ENCODE measurements at places on chromosomes 1 and 21.

- DNase-seq: no peak
These were observed 14.9 kb upstream of the CD101 start for GRCh38 chr1:116986421-116987255.

- no peak for DNase-seq
These were observed 154.0 kb downstream of the TGFB2 start for GRCh38 chr1:218499011-218499691.

DNA sequence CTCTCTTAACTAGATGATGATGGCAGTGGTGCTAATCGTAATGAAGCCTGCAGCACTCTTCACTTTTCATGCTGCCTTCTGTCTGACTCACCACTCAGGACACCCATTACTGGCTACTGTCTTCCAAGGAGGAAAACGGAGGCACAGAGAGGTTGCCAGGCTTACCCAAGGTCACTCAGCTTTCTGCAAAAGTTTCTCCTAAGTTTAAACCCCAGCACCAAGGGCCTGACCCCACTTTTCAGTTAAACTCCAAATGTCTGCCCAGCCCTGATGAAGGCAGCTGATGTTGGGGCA is 78.1 kb upstream of the RUNX3 start:
- DNase-seq: no peak

- DNase-seq: no peak
These were observed 195.2 kb upstream of the HMGB4 start for GRCh38 chr1:33668695-33669094.

DNA sequence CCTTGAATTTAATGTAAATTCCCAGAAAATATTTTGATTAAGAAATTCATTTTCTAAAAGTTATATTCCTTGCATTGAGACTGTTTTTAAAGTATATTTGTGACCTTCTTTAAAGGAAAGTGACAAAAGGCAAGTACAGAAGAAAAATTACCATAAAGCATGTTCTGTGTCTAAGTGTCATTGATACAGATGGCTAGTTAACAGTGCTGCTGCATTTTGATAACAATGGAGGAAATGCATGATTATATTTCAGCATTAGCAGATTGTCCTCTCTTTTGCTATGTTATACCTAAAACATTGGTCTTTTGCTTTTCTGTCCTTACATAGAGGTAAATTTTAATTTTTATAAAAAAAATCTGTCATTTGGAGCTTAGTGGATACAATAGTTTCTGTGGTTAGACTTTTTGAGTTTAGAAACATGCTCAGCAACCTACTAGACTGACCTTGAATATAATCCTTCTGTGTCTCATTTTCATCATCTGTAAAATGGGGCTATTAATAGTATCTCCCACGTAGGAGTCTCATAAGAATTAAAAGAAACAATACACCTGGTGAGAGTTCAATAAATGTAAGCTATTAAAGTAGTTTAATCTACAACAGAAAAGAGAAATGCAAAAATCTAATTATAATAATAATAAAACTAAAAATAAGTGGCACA is 51.1 kb upstream of the RGS21 start:
- no peak for DNase-seq

DNA sequence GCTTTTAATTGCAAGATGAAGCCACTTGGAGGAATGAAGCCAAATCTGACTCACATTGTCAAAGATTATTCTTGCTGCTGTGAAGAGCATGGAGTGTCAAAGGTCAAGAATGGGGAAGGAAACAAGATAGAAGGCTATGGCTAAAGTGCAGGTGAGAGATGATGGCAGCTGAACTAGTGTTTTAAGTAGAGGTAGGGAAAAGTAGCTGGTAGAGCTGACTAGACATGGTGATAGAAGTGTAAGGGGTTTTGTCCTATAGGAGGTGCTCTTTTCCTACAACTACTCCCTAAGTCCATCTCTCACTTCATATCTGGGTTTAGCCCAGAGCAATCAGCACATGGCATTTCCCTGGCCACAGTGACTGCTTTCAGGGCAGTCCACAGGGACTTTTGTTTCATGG is 11.8 kb downstream of the UBE2T start:
- no peak for DNase-seq

DNA sequence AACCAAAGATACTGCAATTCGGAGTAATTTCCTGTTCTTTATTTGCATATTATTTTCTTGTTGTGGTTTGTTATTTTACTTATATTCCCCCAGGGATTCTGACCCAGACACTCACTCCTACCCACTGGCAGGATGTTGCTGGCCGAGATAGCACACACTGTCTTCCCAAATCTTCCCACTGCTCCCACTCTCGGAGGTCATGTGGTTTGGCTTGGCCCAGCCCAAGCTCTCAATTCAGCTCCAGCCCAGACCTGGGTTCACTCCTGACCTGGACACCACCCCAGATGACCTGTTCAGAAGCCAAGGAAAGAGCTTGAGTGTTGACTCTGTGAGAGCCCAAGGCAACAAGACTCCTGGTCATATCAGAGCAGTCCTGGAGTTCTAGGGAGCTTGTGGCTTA is 1.2 kb upstream of the FAM43B start:
- no peak for DNase-seq

DNA sequence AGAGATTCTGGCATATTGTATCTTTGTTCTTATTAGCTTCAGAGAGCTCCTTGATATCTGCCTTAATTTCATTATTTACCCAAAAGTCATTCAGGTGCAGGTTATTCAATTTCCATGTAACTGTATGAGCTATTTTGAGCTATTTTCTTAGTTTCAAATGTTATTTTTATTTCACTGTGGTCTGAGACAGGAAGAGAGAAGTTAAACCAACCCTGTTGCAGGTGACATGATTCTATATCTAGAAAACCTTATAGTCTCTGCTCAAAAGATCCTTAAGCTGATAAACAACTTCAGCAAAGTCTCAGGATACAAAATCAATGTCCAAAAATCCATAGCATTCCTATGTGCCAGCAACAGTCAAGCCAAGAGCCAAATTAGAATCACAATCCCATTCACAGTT is 1644.0 kb upstream of the B3GALT2 start:
- no peak for DNase-seq

GRCh38 chr21:33021667-33022066 is 4.1 kb upstream of the OLIG2 start:
- no peak for DNase-seq

DNA sequence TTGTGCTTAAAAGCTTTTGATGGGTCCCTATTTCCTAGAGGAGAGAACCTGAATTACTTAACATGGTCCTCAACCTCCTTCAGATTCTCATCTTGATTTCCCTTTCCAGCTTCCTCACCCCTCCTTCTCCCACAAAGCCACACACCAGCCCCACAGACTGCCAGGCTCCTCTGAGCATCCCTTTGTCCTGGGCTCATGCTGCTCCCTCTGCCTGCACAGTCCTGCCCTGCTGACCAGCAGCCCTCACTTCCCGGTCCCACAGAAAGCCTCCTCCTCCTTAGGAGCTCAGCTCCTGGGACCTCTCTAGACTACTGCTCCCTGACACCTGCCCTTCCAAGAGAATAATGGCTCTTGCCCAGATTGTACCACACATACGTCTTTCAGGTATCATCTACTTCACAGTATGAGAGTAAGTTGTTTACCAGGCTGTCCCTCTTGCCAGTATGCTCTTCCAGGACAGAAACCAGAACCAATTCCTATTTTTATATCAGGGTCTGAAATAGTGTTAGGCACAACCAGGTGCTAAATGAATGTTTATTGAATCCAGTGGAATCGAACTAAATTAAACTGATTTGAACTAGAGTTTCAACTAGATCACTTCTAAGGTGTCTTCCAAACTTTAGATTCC is 373.4 kb downstream of the LMX1A start:
- DNase-seq: no peak

DNA sequence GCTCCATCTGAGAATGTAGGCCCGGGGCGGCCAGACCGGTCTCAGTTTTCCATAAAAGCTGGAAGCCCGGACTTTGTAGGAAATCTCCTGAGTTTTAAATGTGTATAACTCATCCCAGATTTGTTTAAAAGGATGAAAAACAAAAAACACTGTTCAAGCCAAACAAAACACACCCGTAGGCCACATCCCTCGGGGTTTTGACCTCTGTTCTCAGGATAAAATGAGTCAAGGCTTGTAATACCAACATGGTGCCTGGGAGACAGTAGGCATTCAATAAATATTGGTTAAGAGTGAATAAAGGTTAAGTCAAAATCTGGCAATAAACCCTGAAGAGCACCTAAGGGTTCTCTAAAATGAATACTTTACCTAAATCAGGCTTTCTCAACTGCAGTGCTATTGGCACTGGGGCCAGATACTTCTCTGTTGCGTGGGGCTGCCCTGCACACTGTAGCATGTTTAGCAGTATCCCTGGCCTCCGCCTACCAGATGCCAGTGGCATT is 55.0 kb downstream of the KAZN start:
- no peak for DNase-seq

DNA sequence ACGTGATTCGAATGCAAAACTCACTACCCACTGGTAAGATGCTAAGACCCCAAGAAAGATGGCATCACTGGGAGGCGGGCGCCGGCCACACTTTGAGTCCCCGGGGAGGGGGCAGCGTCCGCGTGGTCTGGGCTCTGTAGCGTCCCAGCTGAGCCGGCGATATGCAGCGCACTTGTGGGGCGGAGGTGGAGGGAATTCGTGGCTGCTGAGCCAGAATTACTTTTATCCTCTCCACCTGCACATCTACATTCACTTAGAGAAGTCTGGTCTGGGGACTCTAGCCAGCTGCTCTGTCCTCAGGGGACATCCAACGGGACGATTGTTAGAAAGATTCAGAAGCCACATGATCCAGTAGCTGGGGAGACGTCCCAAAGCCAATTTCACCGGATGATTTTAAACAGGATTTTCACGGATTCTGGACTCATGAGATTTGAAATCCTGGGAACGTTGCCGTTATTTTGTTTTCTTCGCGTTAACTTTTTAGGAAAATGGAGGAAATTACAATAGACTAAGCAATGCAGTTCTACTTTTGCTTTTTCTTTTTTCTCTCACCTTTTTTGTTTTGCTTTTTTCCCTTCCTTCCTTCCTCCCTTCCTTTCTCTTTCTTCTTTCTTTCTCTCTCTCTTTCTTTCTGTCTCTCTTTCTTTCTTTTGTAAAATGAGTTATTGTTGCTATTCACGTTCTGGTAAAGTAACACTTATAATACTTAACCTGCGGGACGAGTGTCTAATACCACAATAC is 1.3 kb downstream of the JAM2 start:
- no peak for DNase-seq

- no peak for DNase-seq
These were observed 11.6 kb upstream of the OR2G2 start for GRCh38 chr1:247576514-247576913.

DNA sequence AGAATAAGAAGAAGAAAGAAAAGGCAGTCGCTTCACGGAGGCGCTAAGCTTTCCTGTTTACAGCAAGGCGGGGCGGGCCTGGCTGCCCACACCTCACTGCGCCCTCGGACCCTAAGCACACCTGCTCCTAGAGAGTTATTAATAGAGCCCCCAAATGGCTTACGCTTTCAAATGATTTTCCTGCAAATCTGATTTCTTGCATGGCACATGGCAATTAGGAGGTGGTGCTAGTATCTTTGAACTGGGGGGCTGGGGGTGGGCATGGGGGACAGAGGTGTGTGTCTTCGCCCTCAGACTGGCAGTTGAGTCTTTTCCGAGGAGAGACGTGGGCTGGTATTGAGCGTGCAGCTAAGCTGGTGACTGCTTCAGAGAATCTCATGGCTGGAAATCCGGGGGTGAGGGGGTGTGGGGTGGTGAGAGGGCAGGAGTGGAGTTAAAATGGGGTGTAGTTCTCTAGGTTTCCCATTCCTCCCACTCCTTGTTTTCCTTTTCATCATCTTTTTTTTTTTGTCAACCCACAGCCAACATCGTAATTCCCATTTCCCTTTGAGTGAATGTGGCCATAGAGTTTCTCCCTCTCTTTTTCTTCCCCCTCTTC is 1.3 kb downstream of the S1PR1 start:
- DNase-seq: peak; percentile 63

GRCh38 chr1:63316598-63316983 is 5.8 kb upstream of the FOXD3 start:
- no peak for DNase-seq

DNA sequence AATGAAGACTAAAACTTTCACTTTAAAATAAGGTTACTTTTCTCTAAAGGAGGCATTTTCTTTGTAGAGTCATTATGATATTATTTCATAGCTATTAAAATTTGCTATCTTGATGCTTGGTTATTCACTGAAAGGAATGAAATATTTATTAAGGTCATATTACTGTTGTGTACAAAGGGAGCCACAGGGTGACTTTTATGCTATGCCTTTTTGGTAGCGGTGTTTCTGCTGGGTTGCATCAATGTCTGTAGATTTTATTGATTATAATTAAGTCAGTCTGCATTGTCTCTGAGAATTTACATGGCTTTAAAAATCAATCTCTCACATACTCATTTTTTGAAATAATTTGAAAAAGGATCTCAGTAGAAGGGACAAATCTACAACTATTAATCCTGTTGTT is 84.9 kb downstream of the NFIA start:
- no peak for DNase-seq

DNA sequence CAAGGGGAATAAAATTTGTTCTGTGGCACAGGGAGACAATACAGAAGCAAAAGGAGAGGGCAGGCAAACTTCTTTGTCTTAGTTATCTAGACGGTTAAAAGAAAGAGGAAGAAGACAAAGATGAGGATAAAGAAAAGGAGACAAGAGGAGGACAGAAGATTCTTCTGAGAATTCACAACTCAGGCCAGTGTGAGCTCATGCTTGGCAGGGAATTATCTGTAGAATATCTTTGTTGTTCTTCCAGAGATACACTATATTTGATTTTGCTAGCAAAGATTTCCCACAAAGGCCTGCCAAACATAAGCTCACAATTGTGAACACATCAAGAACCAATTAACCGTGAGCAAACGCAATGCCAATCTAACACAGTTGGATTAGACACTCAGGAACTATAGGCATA is 21.4 kb downstream of the SLC16A1 start:
- DNase-seq: no peak

- no peak for DNase-seq
These were observed 104.0 kb downstream of the GABPA start for GRCh38 chr21:25838809-25839208.

GRCh38 chr1:166924823-166925541 is 48.9 kb upstream of the TADA1 start:
- peak; percentile 68 for DNase-seq

- no peak for DNase-seq
These were observed 31.3 kb upstream of the CLCA4 start for GRCh38 chr1:86515597-86515996.

DNA sequence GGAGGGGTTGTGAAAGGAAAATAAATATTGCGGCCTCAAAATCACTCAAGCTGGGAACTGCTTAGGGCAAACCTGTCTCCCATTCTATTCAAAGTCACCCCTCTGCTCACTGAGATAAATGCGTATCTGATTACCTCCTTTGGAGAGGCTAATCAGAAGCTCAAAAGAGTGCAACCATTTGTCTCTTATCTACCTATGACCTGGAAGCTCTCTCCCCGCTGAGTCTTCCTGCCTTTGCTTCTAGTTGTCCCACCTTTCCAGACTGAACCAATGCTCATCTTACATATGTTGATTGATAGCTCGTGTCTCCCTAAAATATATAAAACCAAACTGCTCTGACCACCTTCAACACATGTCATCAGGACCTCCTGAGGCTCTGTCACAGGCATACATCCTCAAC is 91.6 kb upstream of the CAMK1G start:
- no peak for DNase-seq

- DNase-seq: no peak
These were observed 133.8 kb upstream of the KIAA1614 start for GRCh38 chr1:180778782-180779398.

- DNase-seq: no peak
These were observed 50.8 kb upstream of the SSBP3 start for GRCh38 chr1:54456921-54457529.

Measured in naive B cell (primary cell).